Activated CD8-positive, alpha-beta memory T cell treated with anti-CD3 and anti-CD28 coated beads, Interleukin-2, amount 10 ng/mL, durations not matched to agents 7 days and 5 days (primary cell): ENCODE measurements at places on chromosomes 3 and 15.

- DNase-seq: no peak
These were observed 32.8 kb upstream of the ZCWPW2 start for GRCh38 chr3:28315711-28316110.

DNA sequence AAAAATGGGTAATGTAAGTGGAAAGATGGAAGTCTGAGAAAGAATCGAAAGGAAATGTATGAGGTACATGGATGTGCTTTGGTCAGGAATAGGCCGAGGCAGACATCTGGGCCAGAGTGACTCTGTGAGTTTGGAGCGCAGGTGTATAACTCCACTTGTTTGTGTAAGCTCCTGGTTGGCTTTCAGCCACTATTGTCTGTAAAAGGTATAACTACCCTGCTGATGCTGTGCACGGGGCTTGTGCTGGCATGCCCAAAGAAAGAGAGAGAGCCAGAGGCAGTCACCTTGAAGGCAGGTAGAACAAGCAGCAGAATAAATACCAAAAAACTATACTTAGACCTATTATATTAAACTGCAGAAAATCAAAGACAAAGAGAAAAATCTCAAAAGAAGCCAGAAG, 32.7 kb upstream of the CD96 start:
- no peak for DNase-seq

GRCh38 chr3:123652342-123652984, 67.6 kb upstream of the HACD2 start:
- peak; percentile 53 for DNase-seq

DNA sequence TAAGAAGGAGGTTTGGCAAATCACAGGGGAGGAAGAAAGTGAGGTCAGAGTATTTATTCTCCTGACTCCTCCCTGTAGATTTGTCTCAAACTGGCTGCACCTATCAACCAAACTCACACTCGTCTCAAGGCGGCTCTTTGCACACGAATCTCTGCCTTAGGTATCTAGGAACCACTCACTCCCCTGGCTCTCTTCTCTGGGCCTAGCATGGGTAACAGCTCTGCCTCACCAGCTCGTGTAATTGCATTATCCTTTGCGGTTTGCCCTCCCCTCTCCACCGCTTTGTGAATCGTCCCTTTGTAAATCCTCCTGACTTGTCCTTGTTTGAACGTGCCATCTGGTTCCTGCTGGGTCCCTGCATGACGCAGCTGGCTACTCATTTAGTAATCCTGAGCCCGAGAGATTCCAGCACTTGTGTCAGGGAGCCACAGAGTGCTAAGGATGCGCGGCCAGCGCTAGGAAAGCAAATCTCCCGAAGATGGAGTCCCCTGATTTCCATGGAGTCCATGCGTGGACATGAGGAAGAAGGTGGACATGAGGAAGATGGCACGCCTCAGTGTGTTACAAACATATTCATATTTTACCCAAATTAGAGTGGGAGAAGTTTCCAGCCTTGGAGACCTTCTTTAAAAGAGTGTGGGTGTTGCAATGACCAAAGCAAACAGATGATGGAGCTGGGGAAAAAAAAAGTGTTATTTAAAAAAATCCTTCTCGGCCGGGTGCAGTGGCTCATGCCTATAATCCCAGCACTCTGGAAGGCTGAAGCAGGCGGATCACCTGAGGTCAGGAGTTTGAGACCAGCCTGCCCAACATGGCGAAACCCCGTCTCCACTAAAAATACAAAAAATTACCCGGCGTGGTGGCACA, 26.7 kb downstream of the NRROS start:
- DNase-seq: no peak

DNA sequence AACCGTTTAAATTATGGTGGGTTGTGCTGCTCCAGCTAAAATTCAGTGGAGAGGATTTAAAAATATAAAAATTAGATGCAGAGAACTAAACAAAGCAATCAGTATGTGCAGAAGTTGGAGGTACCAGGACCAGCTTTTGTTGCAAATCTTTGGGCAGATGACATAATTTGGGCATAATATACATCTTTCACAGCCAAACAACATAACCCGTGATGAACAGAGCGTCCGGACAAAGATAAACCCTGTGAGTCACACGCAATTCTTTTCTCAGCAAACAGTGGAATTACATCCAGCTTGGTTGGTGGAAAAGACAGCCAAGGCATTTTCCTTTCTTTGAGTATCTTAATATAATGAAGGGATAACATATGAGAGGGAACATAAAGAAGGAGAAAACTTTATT, 419.4 kb upstream of the ADAMTS9 start:
- DNase-seq: no peak

DNA sequence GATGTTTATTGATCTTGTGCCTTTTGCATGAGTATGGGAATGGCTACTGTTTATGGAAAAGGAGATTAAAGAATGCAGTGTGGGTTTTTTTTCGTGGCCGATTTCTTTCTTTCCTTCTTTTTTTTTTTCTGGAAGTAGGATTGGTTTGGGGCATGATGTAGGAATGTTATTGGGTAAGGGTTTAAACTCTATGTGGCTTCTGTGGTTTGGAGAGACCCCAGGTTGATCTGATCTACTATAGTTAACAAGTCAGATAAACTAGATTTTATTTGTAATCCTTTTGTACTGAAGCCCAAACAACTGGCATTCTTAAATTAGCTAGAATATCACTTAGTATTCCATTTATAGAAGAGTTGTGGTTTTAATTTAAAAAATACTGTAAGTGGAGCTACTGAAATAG, 304.8 kb downstream of the LPP start:
- no peak for DNase-seq
